ENCODE measurements at places on chromosomes 1 and 21.

DNA sequence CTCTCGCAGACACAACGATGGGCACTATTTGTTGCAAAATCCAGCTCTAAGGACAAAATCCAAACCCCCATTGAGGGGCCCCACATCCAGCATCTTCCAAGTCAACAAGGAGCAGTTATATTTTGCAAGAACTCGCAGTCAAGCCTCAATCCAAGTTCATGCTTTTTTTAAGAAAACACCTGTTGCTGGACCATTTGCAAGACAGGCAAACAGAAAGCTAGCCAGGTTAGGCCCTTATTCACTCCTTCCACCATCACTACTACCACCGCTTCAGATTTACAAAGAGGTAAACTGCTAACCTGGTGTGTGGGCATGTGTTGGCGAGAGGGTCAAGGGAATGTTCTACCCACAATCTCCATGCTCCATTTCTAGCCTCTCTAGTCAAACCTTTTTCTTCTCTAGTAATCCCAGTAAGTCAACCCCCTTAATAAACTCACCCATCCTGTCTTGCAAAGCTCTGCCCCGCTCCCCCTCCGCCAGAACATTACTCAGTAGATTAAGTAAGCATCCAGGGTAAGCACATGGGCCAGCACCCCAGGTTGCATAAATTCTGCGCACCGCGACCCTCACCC, 703 bp downstream of the ERI3 start:
- no peak for DNase-seq

DNA sequence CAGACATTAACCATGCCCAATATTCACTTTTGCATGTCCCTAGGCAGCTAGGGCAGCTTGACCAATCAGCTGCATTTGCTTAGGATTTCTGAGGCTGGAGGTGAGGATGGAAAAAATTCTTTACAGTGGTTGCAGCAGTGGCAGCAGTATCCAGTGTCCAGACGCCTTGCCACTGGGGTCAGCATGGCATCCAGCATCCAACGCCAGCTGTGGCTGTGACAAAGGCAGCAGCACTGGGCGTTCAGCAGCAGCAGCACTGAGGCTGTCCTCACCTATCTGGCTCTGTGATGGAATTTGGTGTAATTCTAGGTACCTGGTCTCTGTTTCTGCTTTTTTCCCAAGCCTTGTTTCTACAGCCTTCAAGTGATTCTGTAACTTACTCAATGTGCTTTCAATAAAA, 15.5 kb downstream of the RHBDL2 start:
- DNase-seq, result no peak

DNA sequence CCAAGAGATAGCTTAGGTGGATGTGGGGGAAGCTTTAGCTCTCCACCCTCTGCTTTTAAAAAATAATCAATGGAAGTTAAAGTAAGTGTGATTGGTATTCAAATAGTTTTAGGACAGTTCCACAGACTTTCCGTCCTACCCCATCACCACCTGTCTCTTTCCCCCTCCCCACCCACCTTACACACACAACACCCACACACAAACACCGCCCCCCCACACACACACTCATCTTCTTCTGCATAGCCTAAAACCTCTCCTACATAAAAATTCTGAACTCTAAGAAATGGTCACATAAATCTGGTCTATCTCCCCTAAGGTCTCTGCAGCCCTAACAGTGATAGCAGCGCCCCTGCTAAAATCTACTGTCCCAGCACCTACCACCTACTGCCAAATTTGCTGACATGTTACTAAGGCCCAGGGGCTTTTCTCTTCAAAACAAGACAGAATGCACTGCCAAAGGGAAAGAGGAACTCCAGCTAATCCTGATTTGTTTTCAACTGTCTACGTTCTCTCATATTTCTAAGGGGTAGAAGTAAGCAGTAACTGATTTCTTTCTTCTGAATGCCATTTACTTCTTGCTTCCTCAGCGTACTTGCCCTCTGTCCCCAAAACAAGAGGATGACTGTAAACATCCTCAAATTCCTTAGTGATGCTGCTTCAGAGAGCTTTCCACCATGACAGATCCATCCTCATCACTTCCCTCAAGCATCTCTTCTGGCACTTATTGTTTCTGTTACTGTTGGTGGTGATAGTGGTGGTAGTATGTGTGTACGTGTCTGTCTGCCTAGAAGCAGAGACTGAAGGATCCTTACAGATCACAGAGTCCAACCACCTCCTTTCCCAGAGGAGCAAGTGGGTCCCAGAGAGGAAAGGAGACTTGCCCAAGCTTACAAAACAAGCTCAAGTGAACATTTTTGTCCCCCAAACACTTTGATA, 56.8 kb downstream of the LUZP1 start:
- DNase-seq, result no peak

GRCh38 chr21:14405962-14406361, 23.0 kb upstream of the HSPA13 start:
- no peak for DNase-seq

DNA sequence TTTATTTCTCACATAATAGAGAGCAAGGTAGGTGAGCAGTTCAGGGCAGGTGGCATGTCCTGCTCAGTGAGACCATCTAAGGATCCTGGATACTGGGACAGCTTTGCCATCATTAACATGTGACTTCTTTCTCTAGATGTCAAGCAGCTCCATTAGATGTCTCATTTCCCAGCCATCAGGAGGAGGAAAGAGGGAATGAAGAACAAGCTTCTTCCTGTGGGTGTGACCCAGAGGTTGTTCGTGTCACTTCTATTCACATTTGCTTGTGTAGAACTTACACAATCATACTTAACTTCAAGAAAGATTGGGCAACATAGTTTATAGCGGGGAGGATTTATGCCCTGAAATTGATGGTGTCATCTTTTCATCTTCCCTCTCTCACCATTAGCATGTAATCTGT, 169.2 kb upstream of the B3GALT2 start:
- peak; percentile 6 for DNase-seq

DNA sequence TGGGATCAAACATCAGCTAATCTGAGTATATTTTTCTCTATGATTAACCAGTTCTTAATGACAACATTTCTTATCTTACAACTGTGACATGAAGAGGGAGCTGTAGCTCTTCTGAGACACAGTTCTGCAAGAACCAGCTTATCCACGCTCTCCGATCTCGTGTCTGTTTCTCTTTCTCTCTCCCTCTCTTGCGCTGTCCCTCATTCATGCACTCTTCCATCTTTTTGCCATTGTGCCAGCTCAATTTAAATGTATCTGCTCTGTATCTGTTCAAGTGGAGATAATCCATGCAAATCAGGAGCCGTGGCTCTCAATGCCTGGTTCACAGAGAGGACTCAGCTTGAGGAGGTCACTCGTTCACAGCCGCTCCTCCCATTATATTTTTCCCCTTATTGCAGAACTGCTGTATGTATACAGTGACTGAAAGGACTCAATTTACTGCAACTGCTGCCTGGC, 494.7 kb upstream of the ADGRL2 start:
- DNase-seq, result peak; percentile 22

GRCh38 chr1:111320066-111320879, 29.6 kb downstream of the CHIA start:
- no peak for DNase-seq

DNA sequence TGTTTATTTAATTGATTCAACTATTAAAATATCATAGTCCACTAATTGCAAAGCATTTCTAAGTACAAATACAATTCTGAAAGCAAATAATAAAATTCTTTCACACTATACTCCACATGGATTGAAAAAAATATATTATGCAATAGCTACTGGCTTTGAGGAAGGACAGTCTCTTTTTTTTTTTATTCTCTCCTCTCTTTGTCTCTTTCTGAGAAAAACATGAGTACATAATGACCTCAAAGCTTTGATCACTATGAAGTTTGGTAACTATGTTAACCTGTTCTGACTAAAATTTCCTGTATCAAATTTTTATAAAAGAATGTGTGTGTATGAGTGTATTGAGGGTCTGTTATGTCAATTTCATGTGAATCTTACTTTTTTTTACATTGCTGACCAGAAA, 96.2 kb downstream of the RGS2 start:
- no peak for DNase-seq

GRCh38 chr21:41895643-41896493, 16.7 kb upstream of the PRDM15 start:
- DNase-seq, result no peak

- DNase-seq, result peak; percentile 15
Measured at GRCh38 chr1:212254853-212255363, 30.3 kb upstream of the PPP2R5A start.

DNA sequence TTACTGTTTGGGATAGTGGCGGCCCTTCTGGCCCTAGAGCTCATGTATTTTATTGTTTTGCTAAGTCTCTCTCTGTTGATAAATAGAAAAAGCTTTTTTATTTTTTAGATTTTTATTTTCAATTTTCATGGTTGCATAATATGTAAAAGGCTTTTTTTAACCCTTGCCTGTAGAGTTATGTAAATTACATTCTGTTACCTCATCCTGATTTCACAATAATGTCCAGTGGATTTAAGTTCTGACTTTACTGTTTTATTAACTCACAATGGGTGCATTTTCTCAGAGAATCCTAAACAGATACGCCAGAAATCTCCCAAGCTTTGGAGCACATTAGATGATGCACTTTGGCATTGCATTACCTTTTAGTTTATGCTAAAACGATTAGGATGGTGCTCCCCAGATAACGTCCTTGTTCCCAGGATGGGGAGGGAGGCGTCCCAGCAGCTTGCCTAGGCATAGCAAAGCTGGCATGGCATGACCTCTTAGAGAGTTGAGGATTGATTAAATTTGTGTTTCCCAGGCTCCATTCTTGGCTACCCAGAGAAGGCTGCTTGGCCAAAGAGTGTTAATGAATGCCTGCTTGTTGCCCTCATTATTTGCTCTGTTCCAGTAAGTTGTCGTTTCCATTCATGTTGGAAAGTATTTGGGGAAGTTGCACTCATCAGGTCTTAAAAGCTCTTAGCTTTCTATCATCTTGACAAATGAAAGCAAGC, 17.1 kb downstream of the UTP25 start:
- DNase-seq, result no peak

DNA sequence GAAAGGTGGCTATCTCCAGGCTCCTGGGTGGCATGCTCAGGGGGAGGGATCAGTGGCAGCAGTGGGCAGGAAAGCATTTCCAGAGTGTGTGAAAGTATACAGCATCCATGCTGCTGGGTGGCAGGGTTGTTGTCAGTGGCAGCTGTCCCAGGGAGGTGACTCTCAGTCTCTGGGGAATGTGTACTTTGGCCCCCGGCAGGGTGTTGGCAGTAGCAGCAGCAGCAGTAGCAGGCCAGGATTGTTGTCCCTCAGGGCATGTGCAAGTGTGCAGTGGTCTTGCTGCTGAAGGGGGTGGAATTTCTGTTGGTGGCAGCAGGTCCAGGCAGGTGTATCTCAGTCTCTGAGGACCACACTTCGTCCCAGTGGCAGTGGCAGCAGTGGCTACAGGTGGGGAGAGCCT, 71.7 kb upstream of the GUCA2B start:
- DNase-seq, result no peak

DNA sequence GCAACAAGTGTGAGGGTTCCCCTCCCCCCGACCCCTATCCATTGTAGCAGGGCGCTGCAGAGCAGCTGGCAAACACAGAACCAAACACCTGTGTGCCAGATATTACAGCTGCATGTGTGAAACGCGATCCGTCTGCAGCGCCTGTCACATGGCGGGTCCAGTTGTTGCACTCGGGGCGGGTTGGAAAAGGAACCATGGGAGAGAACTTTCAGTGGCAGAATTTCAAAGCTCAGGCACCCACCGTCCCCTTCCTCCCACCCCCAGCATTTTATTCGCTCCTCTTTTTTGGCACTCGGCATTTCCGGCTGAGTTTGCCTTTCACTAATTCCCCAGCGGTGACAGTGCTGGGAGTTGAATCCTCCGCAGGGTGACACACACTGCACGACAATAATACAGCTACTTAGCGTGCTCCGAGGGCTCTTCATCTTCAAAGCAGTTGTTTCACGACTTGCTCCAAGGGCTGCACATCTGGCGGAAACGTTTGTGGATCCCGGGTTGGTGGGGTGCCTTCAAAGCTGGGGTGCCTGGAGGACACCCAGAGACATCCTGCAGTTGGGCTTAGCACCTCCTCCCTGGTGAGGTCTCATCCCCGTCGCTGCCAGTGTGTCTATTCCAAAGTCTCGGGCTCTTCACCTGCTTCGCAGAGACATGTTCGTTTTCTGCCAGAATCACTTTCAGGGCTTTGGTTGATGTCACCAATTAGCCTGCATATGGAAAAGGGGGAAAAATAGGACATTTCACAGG, 180.7 kb downstream of the ZBTB18 start:
- DNase-seq, result no peak

DNA sequence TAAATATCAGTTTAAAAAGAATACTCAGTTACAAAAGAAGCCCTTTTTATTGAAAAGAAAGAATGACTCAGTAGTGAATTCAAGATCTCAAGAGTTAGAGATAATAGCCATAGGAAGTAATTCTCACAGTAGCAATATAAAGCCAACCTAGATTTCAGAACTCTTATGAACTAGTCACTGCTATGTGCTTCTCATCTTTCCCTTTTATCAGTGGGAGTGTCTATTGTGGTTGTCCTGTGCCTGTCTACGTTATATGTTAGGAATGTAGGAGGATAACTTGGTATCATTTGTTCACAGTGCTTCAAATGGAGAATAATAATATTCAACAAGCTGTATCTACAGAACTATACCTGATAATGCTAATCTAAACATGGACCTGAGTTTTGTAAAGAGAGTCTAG, 73.1 kb upstream of the RGS21 start:
- no peak for DNase-seq

- no peak for DNase-seq
Measured at GRCh38 chr1:156412653-156413321, 43.8 kb downstream of the RHBG start.

- DNase-seq, result no peak
Measured at GRCh38 chr1:175274368-175274767, 81.8 kb upstream of the KIAA0040 start.

DNA sequence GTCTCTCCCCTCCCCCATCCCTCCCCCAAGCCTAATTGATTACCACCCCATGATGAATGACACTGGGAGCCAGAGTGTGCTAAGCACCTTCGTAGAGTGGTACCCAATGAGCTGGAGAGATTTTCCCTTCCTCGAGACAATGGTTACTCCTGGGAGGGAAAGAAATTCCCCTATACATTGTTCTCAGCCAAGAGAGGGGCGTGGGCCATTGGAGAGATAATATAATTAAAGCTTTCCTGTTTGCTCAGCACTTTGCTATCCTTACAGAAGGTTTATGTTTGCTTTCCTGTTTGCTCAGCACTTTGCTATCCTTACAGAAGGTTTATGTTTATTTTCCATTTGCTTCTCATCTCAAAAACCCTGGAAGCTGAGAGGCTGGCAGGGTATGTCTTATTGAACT, 126.1 kb upstream of the KLHDC7A start:
- DNase-seq, result no peak

DNA sequence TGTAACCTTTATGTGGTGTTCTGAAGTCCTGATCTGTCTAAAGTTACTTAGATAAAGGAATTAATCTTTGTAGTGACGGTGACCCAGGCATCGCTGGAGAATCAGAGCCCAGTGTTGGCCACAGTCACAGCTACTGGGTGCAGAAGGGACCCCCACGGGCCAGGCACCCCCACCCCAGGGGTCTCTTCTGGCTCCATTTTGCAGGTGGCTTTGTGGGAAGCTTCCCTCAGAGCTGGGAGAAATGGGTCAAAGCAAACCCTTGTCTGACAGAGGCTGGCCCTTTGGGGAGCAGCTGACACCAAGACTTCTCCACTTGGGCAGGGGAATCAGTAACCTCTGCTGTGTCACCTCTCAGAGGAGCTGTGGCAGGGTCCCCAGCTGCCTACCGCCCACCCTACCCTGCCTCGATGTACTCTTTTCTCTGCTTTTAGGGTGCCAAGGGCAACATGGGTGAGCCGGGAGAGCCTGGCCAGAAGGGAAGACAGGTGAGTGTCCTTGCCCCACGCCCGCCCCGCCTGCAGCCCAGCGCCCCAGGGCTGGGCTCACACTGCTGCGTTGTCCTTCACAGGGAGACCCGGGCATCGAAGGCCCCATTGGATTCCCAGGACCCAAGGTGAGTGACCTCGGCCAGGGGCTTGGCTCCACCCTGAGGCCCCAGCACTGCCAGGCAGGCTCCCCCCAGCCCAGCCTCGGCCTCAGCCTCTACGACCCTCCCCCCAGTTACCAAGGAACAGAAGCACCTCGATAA, 17.7 kb downstream of the COL6A2 start:
- DNase-seq, result no peak
